Immature natural killer cell (primary cell): ENCODE measurements at places on chromosomes 5 and 9. TPM values are rescaled to one million over a fixed set of nuclear protein-coding genes. Genes with fewer than 3 reads are reported as not detected.
A peak's percentile ranks its signal among the peaks of the same experiment; 100 is the strongest.

DNA sequence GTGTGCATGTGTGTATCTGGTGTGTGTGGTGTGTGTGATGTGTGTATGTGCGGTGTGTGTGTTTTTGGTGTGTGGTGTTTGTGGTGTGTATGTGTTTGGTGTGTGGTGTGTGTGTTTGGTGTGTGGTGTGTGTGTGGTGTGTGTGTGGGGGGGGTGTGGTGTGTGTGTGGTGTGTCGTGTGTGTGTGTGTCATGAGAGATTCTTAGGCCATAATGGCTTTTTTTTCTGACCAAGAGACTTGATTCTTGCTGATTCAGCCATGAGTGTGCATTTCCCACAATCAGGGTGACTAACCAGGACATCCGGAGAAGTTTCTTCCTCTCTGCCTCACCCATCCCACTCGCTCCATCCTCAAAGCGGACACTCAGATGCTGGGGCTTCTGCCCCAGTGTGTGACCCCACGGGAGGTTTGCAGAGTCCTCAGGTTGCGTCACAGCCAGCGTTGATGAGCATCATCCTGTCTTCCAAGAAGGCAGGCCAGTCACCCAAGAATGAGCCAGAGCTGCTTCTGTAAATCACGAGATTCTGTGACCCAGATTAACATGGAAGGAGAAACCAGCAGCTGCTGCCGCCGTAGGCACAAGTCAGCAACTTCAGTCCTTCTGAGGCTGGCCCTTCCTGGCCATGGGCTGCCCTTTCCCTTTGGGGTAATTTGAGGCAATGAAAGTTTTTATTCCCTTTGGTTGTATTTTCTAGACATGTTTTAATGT, 12.5 kb upstream of the CTSL start:
- DNase-seq, result no peak
- no peak overlapping the region for H3K4me3 ChIP-seq
- no peak overlapping the region for H3K27ac ChIP-seq
- no peaks in the 10 kb centered on the region for H3K36me3 ChIP-seq

GRCh38 chr9:9536523-9536922, 1076.3 kb downstream of the PTPRD start:
- no peaks in the 10 kb centered on the region for H3K4me1 ChIP-seq
- no peaks in the 10 kb centered on the region for H3K36me3 ChIP-seq
- no peak for DNase-seq
- H3K27ac ChIP-seq, result no peak overlapping the region

PCDHB5 gene
- polyA plus RNA-seq, result not detected

ACSL6 gene
- polyA plus RNA-seq, result 2.0 TPM

- no peaks in the 10 kb centered on the region for H3K36me3 ChIP-seq
- no peaks in the 10 kb centered on the region for H3K27me3 ChIP-seq
- peak overlapping the region; percentile 57 for H3K4me3 ChIP-seq
- DNase-seq, result no peak
These were observed 37.3 kb downstream of the CSF2 start for GRCh38 chr5:132110930-132111329.

DNA sequence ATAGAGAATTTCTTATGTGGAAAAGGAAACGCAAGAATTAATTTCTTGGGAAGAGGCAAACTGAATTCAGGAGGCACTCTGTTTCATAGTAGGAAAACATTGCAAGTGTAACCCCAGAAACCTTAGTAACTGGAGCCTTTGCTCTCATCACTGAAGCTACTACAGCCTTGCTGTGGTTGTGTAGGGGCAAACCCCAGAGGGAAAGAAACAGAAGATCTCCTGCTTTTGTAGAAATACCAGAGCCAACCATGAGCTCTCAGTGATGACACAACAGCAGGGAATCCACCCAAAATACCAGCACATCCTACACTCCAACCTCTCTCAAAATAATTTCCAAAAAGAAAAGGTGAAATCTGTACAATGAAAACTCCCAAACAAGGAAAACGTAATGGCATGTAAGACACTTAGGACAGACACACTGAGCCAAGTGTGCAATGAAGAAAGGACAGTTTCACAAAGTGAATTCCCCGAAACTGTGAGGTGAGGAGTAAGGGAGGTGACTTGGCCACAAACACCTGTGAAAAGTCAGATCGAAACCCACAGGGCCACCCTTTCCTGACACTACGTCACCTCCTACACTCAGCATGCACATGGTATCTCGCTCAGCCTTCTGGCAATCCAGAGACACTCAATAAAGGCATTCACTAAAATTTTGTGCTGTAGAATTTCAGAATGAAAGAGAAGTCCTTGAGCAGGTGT, 8.5 kb upstream of the ACSL6 start:
- H3K27me3 ChIP-seq, result peaks cover 9% of the 10 kb centered on the region
- peak; percentile 75 for DNase-seq
- peak overlapping the region; percentile 74 for H3K27ac ChIP-seq
- H3K4me3 ChIP-seq, result peak overlapping the region; percentile 44
- no peaks in the 10 kb centered on the region for H3K36me3 ChIP-seq

- H3K27me3 ChIP-seq, result no peaks in the 10 kb centered on the region
- H3K36me3 ChIP-seq, result no peaks in the 10 kb centered on the region
- H3K4me3 ChIP-seq, result no peak overlapping the region
- DNase-seq, result no peak
- H3K27ac ChIP-seq, result peak overlapping the region; percentile 87
These were observed 103.7 kb downstream of the PAM start for GRCh38 chr5:102858808-102859207.

- no peaks in the 10 kb centered on the region for H3K4me1 ChIP-seq
- H3K4me3 ChIP-seq, result no peak overlapping the region
- H3K27ac ChIP-seq, result no peak overlapping the region
- H3K36me3 ChIP-seq, result no peaks in the 10 kb centered on the region
- H3K27me3 ChIP-seq, result no peaks in the 10 kb centered on the region
- no peak for DNase-seq
These were observed 1156.8 kb upstream of the SEMA6A start for GRCh38 chr5:117731446-117731845.

DNA sequence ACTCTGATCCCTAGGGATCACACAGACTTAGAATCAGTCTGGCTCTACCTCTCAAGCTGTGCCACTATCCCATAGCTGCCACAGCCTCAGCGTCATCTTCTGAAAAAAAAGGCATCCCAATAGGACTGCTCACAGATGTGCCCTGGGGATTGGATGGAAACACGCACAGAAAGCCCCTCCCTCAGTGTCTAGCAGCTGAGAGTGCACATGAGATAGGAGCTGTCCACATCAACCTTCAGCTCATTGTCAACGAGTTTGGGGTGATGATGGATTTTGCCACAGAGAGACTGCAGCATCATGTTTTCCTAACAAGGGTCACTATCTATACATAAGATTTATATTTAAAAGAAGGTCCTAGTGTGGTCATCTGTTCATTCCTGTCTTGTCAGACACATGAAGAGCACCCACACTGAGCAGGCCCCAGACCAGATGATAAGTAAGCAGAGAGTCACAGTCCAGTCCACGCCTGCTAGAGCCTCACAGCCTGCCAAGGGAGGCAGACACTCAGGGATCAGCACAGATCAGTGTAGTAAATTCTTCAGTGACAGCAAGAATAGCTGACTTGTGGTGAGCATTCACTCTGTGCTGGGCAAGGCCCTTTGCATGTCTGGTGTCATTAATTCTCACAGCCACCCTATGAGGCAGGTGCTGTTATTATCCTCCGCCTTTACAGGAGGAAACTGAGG, 25.8 kb downstream of the AFAP1L1 start:
- H3K4me1 ChIP-seq, result no peaks in the 10 kb centered on the region
- no peak overlapping the region for H3K4me3 ChIP-seq
- peaks cover 3% of the 10 kb centered on the region for H3K27me3 ChIP-seq
- H3K27ac ChIP-seq, result no peak overlapping the region
- no peak for DNase-seq

GRCh38 chr9:133207021-133207531, 2.0 kb downstream of the OBP2B start:
- no peak for DNase-seq
- H3K4me3 ChIP-seq, result no peak overlapping the region
- H3K36me3 ChIP-seq, result no peaks in the 10 kb centered on the region

RMRP gene
- 23.0 TPM for polyA plus RNA-seq

PCDHA7 gene
- not detected for polyA plus RNA-seq

TNFAIP8 gene
- 99.7 TPM for polyA plus RNA-seq

CBY3 gene
- 0.86 TPM for polyA plus RNA-seq

FSTL4 gene
- polyA plus RNA-seq, result not detected

DNA sequence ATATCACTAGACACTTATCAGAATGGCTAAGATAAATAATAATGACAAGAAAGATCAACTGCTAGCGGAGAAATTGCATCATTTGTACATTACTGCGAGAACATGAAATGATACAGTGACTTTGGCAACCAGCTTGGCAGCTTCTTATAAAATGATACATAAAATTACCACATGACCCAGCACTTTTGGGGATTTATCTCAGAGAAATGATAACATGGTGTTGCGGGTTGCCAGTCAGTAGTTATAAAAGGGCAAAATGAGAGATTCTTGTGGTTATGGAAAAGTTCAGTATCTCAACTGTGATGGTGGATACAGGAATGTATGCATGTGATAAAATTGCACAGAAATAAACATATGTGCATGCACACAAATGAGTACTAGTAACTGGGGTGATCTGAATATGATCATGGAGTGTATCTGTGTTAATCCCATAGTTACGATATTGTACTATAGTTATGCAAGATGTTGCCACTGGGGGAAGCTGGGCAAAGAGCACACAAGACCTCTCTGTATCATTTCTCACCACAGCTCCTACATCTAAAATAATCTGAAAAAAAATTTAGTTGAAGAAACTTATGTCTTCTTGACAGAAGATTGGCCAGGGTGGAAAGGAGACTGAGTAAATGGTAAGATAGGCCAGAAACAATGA, 128.9 kb downstream of the NXNL2 start:
- H3K4me3 ChIP-seq, result no peak overlapping the region
- no peaks in the 10 kb centered on the region for H3K4me1 ChIP-seq
- H3K27me3 ChIP-seq, result no peaks in the 10 kb centered on the region
- no peak overlapping the region for H3K27ac ChIP-seq
- no peaks in the 10 kb centered on the region for H3K36me3 ChIP-seq

- peaks cover 24% of the 10 kb centered on the region for H3K36me3 ChIP-seq
- H3K4me1 ChIP-seq, result peaks cover 42% of the 10 kb centered on the region
- H3K27ac ChIP-seq, result peak overlapping the region; percentile 5
- H3K27me3 ChIP-seq, result peaks cover 27% of the 10 kb centered on the region
These were observed 75.6 kb downstream of the RALGPS1 start for GRCh38 chr9:126989847-126990842.

DNA sequence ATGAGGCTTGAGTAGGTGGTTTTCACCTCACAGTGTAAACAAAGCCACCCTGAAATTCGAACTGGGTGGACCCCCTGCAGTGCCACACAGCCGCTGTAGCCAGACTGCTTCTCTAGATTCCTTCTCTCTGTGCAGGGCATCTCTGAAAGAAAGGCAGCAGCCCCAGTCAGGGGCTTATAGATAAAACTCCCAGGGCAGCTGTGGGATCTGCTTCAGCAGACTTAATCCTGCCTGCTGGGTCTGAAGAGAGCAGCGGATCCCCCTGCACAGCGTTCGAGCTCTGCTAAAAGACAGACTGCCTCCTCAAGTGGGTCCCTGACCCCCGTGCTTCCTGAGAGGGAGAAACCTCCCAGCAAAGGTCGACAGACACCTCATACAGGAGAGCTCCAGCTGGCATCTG, 71.4 kb downstream of the CARTPT start:
- H3K4me1 ChIP-seq, result no peaks in the 10 kb centered on the region
- DNase-seq, result no peak
- H3K27ac ChIP-seq, result no peak overlapping the region
- H3K36me3 ChIP-seq, result no peaks in the 10 kb centered on the region
- H3K27me3 ChIP-seq, result no peaks in the 10 kb centered on the region

- no peaks in the 10 kb centered on the region for H3K4me1 ChIP-seq
- DNase-seq, result no peak
- no peaks in the 10 kb centered on the region for H3K27me3 ChIP-seq
- H3K36me3 ChIP-seq, result no peaks in the 10 kb centered on the region
- H3K27ac ChIP-seq, result no peak overlapping the region
- H3K4me3 ChIP-seq, result no peak overlapping the region
These were observed 246.5 kb downstream of the PTPRD start for GRCh38 chr9:10366171-10366779.

- no peak overlapping the region for H3K27ac ChIP-seq
- peak; percentile 32 for DNase-seq
- no peaks in the 10 kb centered on the region for H3K36me3 ChIP-seq
- H3K4me3 ChIP-seq, result no peak overlapping the region
- peaks cover 5% of the 10 kb centered on the region for H3K27me3 ChIP-seq
- peaks cover 27% of the 10 kb centered on the region for H3K4me1 ChIP-seq
These were observed 184.8 kb upstream of the TBCA start for GRCh38 chr5:77960863-77961396.

PCDHGA2 gene
- not detected for polyA plus RNA-seq

- no peak overlapping the region for H3K4me3 ChIP-seq
- no peaks in the 10 kb centered on the region for H3K36me3 ChIP-seq
- no peak overlapping the region for H3K27ac ChIP-seq
These were observed 22.8 kb downstream of the C9orf57 start for GRCh38 chr9:72037571-72037970.

DNA sequence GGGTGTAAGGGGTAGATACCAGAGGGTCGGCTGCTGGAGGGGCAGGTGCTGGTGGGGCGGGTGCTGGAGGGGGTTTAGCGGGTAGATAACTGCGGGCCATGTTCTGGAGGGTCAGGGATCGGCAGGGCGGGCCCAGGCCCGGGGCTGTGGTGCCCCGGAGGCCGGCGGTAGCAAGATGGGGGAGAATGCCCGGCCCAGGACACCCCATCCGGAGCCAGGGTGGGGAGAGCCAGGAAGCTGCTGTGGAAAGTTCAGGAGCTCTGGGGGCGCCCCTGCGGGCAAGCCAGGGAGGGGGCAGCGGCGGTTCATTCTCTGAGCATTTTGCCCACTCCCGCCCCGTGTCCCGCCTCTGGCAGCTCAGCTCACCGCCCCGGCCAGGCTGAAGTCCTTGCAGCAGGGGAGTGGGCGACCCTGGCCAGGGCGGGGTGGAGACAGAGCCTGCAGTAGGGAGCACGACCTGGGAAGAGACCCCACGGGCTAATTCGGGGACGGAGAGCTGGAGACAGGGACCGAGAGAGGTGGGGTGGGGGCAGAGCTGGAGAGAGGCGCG, 538 bp downstream of the PRRT1B start:
- peaks cover under 1% of the 10 kb centered on the region for H3K4me1 ChIP-seq
- peaks cover 5% of the 10 kb centered on the region for H3K36me3 ChIP-seq
- H3K27me3 ChIP-seq, result peaks cover 19% of the 10 kb centered on the region
- DNase-seq, result no peak

GRCh38 chr5:101009758-101010519, 106.9 kb upstream of the ST8SIA4 start:
- no peaks in the 10 kb centered on the region for H3K27me3 ChIP-seq
- H3K4me3 ChIP-seq, result no peak overlapping the region
- no peak overlapping the region for H3K27ac ChIP-seq
- H3K4me1 ChIP-seq, result no peaks in the 10 kb centered on the region
- H3K36me3 ChIP-seq, result no peaks in the 10 kb centered on the region

FAM151B gene
- not detected for polyA plus RNA-seq
